ENCODE measurements at places on chromosomes 5 and 9. TPM values are rescaled to one million over a fixed set of nuclear protein-coding genes. Genes with fewer than 3 reads are reported as not detected.
A peak's percentile ranks its signal among the peaks of the same experiment; 100 is the strongest.

Gene ZNF189
- 18.6 TPM for total RNA-seq

Gene C8G
- total RNA-seq: not detected

Gene SNCAIP
- total RNA-seq: 3.0 TPM

Gene CDKN2B-AS1
- 1.3 TPM for total RNA-seq

- H3K36me3 ChIP-seq: no peaks in the 10 kb centered on the region
- no peak for DNase-seq
- H3K4me3 ChIP-seq: no peak overlapping the region
- H3K4me1 ChIP-seq: no peaks in the 10 kb centered on the region
- H3K27ac ChIP-seq: no peak overlapping the region
Observed at GRCh38 chr5:87686975-87687374, 274.2 kb upstream of the CCNH start.

DNA sequence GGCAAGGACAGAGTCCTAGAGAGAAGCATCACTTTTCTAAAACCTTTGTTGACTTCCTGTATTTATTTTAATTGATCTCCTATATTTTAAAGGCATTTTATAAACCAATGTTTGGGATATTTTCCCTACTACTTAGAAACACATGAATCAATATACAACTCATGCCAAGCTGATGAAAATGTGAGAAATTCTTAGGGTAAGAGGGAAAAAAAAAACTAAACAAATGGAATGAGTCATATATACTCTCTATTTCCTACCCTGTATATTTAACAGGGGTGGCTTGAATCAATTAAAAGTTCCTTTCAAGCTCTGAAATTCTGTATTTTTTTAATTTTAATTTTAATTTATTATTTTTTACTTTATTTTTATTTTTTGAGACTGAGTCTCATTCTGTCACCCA lies 19.6 kb downstream of the BAAT start:
- no peak overlapping the region for H3K4me3 ChIP-seq
- no peak overlapping the region for H3K27ac ChIP-seq
- H3K27me3 ChIP-seq: no peaks in the 10 kb centered on the region
- DNase-seq: no peak
- no peaks in the 10 kb centered on the region for H3K4me1 ChIP-seq

- H3K36me3 ChIP-seq: no peaks in the 10 kb centered on the region
- DNase-seq: no peak
- no peaks in the 10 kb centered on the region for H3K27me3 ChIP-seq
- no peak overlapping the region for H3K27ac ChIP-seq
- H3K4me1 ChIP-seq: no peaks in the 10 kb centered on the region
Observed at GRCh38 chr5:27015758-27016157, 22.6 kb downstream of the CDH9 start.

DNA sequence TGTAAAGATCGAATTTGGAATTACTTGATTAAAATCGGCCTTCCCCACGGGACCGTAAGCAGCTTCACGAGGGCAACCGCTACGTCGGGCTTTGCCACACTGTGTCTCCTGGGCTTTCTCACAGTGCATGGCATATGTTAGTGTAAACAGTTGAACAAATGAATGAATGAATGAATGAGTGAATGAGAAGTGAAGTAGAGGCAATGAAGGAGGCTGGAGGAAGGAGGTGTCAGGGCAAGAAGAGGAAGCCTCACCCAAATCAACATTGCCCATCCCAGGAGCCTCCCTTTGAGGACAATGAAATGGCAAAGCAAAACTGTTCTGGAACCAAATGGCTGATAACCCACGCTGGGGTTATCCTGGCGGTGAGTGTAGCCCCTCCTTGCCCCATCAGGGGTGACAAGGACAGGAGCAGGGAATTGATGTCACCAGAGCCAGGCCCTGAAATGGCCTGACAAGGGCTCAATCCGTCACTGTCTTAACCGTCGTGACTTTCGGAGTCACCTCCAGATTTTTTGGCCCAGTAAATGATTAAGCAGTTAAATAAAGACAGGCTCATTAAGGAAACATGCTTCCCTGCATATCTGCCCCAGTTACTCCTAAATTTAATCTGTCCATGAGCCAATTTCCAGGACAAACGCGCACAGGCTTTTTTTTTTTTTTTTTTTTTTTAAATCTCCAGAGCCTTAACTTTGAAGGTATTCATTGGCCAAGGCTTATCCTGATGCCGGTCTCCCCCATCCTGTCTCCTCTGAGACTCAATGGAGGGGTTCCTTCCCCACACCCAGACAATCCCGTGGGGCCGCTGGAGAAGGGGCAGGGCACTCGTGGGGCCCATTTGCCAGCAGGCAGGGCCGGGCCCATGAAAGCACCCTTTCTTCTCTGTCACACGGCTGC lies 88.4 kb upstream of the BOD1 start:
- peaks cover 3% of the 10 kb centered on the region for H3K27me3 ChIP-seq
- no peak overlapping the region for H3K4me3 ChIP-seq
- no peak overlapping the region for H3K27ac ChIP-seq
- no peaks in the 10 kb centered on the region for H3K36me3 ChIP-seq
- H3K4me1 ChIP-seq: no peaks in the 10 kb centered on the region

GRCh38 chr9:114271556-114272510 lies 51.1 kb upstream of the ORM1 start:
- H3K27me3 ChIP-seq: no peaks in the 10 kb centered on the region
- no peak for DNase-seq
- no peaks in the 10 kb centered on the region for H3K4me1 ChIP-seq

DNA sequence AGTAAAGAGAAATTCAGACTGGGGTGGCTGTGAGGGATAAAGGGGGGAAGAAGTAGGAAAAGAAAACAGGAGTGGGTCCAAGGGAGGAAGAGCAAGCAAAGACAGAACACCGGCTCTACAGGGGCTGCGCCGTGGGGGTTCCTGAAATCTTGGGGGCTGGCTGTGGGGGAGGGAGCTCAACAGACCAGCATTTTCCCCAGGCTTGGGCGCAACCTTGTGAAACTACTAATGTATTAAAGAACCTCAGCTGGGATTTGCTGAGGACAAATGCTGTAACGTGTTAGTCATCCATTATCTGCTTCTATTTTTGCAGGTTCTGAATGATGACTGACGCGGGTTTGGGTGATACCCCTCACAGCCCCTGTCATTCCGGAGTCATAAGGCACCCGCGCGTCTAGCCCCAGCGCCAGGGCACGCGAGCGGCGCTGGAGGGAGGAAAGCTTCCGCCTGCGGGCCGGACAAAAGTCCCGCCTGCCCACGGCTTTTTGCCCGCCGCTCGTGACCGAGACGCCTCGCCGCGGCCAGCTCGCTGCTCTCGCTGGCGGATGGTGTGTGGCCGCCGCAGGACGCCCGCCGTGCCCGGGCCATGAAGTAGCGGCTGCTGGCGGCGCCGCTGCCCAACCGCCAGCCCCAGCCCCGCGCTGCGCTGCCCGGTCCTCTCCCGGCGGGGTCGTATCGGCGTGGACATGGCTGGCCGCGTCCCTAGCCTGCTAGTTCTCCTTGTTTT lies 110.6 kb downstream of the PAM start:
- no peaks in the 10 kb centered on the region for H3K27me3 ChIP-seq
- H3K36me3 ChIP-seq: no peaks in the 10 kb centered on the region
- H3K4me3 ChIP-seq: peak overlapping the region; percentile 72
- H3K4me1 ChIP-seq: peaks cover 35% of the 10 kb centered on the region

- H3K4me3 ChIP-seq: no peak overlapping the region
- peak; percentile 80 for DNase-seq
- H3K27me3 ChIP-seq: no peaks in the 10 kb centered on the region
- H3K4me1 ChIP-seq: no peaks in the 10 kb centered on the region
- no peaks in the 10 kb centered on the region for H3K36me3 ChIP-seq
Observed at GRCh38 chr5:135601466-135601865, 22.7 kb upstream of the CXCL14 start.

DNA sequence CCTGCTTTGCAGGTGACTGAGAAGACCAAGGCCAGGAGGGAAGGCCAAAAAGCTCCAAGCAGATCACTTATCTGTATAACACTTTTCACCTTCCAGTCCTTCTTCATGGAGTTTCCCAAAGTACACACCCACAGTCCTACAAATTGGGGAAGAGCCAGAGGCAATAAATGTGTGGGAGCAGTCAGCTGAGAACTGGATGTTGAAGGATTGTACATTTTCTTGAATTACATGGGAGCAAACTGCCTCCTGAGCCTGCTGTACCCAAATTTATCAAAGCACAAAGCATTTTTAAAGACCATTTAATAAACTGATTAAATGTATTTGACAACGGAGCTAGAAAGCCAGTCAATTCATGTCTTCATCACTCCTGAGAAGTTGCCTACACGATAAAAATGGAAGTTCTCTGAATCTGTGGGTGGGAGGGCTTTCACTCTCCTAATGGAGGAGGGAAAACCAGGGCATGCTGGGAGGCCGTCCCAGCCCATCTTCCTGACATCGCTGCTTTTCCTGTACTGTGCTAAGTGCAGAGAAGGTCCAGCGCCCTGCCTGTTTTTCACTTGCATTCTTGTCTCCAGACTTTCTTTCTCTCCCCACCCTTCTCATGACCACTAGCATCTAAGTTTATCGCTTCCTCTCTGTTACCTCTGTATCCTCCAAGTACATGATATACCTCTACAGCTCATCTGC lies 79.0 kb downstream of the KCNIP1 start:
- H3K4me1 ChIP-seq: no peaks in the 10 kb centered on the region
- H3K27me3 ChIP-seq: no peaks in the 10 kb centered on the region
- no peak overlapping the region for H3K27ac ChIP-seq
- DNase-seq: no peak
- H3K36me3 ChIP-seq: no peaks in the 10 kb centered on the region

GRCh38 chr5:114412510-114413171 lies 50.8 kb downstream of the KCNN2 start:
- no peaks in the 10 kb centered on the region for H3K36me3 ChIP-seq
- no peaks in the 10 kb centered on the region for H3K27me3 ChIP-seq
- no peak overlapping the region for H3K4me3 ChIP-seq
- no peaks in the 10 kb centered on the region for H3K4me1 ChIP-seq
- no peak overlapping the region for H3K27ac ChIP-seq

- peaks cover 90% of the 10 kb centered on the region for H3K27me3 ChIP-seq
- no peak overlapping the region for H3K27ac ChIP-seq
- no peaks in the 10 kb centered on the region for H3K36me3 ChIP-seq
- H3K4me3 ChIP-seq: no peak overlapping the region
Observed at GRCh38 chr5:181173420-181174342, 26.3 kb downstream of the OR2V2 start.

DNA sequence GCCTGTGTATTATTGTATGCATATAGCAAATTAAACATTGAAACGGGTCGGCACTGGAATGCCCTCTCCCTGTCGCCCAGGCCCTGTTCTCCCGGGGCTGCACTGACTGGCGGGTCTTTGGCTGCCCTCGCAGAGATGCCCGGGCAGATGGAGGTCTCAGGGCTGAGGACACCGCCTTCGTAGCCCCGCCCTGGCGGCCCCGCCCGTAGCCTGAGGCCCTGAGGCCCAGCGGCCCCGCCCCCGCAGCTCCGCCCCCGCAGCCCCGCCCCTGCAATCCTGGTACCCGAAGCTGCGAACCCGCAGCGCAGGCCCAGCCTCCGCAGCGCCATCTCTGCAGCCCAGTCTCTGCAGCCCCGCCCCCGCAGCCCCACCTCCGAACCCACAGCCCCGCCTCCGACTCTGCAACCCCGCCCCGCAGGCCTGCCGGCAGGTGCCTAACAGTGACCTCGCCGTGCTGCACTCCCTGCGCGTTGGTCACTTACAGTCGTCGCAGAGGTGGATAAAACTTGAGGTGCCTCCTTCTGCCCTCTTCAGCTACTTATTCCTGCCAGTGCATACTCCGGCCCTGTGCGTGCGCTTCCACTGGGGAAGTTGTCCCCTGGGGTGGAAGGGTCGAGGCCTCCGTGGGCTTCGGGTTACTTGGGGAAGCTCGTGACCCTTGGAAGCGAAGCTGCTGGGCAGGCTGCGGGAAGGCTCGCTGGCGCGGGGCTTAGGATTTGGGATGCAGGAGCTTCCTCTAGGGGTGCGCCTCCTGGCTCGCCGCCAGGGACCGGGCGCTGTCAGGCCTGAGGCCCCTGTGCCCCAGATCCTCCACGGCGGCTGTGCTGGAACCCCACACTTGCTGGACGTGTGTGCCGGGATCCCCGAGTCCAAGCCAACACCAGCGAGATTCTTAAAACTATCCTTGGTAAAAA lies 72.3 kb downstream of the ICE1 start:
- H3K27ac ChIP-seq: peak overlapping the region; percentile 31
- H3K4me3 ChIP-seq: peak overlapping the region; percentile 51
- H3K27me3 ChIP-seq: no peaks in the 10 kb centered on the region
- H3K36me3 ChIP-seq: peaks cover 2% of the 10 kb centered on the region

- DNase-seq: no peak
- peaks cover 29% of the 10 kb centered on the region for H3K4me1 ChIP-seq
- H3K27me3 ChIP-seq: no peaks in the 10 kb centered on the region
- no peak overlapping the region for H3K27ac ChIP-seq
Observed at GRCh38 chr5:37715361-37715760, 124.5 kb downstream of the GDNF start.

- DNase-seq: no peak
- no peaks in the 10 kb centered on the region for H3K36me3 ChIP-seq
- H3K4me1 ChIP-seq: no peaks in the 10 kb centered on the region
Observed at GRCh38 chr5:65828022-65828896, 98.1 kb upstream of the ERBIN start.

GRCh38 chr9:137564817-137565411 lies 13.2 kb downstream of the MRPL41 start:
- no peak for DNase-seq
- H3K36me3 ChIP-seq: peaks cover 21% of the 10 kb centered on the region

DNA sequence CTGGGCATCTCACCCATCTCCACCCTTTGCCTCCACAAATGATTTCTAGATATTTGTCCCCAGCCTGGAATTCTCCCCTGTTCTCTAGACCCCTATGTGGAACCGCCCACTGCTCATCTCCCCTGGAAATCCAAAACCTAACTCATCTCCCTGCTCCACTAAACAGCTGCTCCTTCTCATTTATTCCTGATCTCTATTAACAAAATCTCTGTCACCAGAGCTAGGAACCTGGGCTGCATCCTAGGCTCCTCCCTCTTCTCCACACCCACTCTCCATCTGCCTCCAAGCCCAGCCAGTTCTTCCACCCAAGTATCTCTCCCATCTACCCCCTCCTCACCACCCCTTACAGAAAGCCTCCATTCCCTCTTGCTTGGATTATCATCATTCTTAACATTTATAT lies 24.0 kb upstream of the SYNPO start:
- H3K36me3 ChIP-seq: no peaks in the 10 kb centered on the region
- peaks cover 90% of the 10 kb centered on the region for H3K4me1 ChIP-seq
- DNase-seq: no peak
- H3K4me3 ChIP-seq: no peak overlapping the region

DNA sequence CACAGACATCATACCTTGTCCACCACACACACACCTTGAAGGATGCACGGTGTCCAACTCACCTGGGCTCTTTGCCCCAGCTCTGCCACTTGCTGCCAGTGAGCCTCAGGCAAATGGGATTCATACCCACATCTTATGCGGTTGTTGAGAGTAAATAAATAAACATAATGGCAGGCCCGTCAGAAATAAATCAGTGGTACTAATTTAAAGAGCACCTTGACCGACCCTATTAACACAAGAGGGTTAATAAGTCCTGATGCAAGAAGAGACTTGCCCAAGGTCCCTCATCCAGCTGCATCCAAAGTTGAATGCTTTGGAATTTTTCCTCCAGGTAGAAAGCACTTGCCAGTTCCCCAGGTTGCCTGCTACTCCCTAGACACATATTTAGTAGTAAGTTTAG lies 11.6 kb upstream of the AKNA start:
- no peak overlapping the region for H3K4me3 ChIP-seq
- H3K36me3 ChIP-seq: no peaks in the 10 kb centered on the region
- no peak for DNase-seq
- no peaks in the 10 kb centered on the region for H3K27me3 ChIP-seq

All from esophagus muscularis mucosa (tissue), 4 donors.